CD4-positive, alpha-beta T cell treated with Interferon alpha-2 for 1 hour (primary cell): ENCODE measurements at places on chromosomes 12 and 14.

GRCh38 chr14:91417983-91418386 lies 365 bp upstream of the CCDC88C start:
- peak; percentile 73 for DNase-seq

- peak; percentile 21 for DNase-seq
These were observed 64.2 kb downstream of the PHETA1 start for GRCh38 chr12:111304642-111305071.

GRCh38 chr12:120290609-120291305 lies 946 bp downstream of the RNU4-2 start:
- DNase-seq, result peak; percentile 33

- DNase-seq, result no peak
These were observed 99.0 kb downstream of the NUBPL start for GRCh38 chr14:31660191-31660590.

- no peak for DNase-seq
These were observed 9.5 kb upstream of the BEST3 start for GRCh38 chr12:69708649-69709048.

GRCh38 chr14:23361320-23361719 lies 3.7 kb downstream of the EFS start:
- no peak for DNase-seq

DNA sequence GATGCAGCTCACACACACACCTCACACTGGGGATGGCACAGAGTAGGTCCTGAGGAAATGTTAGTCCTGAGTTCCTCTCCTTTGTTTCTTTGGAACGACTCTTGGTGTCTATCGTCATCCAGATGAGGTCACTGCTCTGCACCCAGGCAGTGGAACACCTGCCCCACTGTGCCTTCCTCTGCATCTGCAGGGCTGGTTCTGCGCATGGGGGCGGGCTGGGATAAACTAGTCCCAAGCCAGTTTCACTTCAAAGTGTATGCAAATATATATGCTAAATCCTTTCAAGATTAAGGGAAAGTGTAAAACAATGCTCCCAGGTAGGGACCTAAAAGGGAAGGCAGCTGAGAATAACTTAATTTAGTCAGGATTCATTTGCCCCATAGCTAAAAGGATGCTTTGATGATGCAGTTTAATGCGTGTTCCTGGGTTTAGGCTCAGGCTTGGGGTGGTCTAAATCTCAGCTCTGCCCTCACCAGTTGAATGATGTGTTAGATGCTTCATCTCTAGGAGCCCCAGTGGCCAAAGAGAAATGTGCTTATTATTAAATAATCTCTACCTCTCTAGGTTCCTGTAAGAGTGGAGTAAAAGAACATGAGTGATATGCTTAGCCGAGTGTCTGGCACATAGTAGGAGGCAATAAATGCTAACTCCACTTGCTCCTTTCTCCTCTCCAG lies 47.1 kb upstream of the OVCH1 start:
- DNase-seq, result no peak

- DNase-seq, result no peak
These were observed 6.5 kb downstream of the TPH2 start for GRCh38 chr12:71945121-71945520.

DNA sequence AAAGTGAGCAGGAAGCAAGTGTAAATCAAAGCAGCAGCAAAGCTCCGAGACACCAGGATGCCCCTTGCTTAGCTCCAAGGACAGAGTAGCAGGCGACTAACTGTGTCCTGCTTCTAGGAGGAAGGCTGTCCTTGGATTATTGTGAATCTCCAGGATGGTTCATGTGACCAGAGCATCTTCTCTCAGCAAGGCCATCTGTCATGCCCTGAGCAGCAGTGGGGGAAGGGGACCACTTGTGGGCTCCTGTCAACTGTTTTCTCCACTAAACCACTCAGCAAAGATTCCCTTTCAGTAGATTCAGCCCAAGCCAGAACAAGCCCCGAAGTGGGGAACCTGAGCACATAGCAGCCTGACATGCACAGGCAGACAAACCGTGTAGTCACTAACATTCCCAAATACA lies 19.4 kb downstream of the MAP3K9 start:
- DNase-seq, result no peak

DNA sequence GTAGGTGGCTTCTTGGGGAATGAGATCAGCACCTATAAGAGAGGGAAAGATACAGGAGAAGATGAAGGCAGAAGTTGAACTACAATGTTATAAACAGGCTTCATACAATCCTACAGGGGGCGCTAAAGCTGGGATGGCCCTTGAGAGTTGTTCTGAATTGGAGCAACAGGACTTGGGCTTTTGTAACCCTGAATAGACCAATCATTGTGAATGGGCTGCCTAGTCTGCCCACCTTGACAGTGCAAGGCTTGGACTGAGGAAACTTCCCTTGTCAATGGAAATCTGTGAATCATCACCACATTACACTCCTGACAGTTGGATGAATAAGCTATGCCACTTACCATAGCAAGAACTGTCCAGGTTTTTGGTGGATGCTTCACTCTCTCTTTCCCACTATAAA lies 306.1 kb downstream of the KCNC2 start:
- no peak for DNase-seq

DNA sequence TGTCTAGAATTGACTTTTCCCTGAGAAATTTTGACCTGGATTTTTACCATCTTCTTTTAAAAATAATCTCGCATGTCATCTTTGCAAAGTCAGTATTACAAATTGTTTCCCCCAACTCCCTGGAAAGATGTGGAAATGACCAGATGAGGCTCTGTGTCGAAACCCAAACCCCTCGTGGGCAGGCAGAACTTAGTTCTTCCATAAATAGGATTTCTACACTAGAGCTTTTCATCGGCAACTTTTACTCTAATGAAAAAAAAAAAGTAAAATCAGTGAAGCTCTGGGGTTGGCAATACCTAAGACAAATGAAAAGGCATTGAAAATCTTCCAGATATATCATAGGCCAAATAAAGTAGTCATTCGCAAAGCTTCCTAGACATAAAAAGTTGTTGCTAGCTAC lies 17.0 kb downstream of the SSPN start:
- DNase-seq, result no peak

- DNase-seq, result no peak
These were observed 95.1 kb upstream of the COCH start for GRCh38 chr14:30779210-30779609.

DNA sequence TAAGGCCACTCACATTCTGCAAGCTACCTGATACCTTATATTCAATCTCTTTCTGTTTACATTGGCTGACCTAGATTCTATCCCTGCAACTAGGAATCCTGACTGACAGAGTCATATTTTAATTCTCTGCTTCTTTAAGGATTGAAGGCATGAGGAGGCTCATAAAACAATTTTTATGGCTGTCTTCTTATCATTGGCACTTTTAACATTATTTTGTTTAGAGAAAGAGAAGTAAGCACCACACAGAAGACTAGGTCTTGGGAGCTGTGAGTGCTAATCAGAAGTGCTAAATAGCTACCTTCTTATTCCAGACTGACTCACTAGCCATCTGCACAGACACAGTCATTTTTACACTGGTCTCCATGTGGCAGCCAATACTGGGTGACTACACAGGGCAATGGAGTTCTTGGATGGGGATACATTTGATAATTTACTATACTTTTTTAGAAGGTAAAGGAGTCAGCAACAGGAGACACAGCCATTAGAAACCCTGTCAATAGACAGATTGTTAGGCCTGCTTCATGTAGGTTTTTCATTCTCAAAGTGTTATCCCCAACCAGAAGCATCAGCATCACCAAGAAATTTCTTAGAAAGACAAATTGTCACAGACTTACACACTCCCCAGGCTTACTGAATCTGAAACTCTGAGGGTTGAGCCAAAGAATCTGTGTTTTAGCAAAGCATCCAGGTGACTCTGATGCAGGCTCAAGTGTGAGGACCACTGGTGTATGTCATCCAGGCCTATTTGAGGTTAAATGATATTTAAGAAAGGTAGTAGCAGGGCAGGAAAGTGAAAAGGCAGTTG lies 214.1 kb downstream of the DUSP6 start:
- no peak for DNase-seq

- no peak for DNase-seq
These were observed 29.6 kb downstream of the BEGAIN start for GRCh38 chr14:100557658-100558057.

DNA sequence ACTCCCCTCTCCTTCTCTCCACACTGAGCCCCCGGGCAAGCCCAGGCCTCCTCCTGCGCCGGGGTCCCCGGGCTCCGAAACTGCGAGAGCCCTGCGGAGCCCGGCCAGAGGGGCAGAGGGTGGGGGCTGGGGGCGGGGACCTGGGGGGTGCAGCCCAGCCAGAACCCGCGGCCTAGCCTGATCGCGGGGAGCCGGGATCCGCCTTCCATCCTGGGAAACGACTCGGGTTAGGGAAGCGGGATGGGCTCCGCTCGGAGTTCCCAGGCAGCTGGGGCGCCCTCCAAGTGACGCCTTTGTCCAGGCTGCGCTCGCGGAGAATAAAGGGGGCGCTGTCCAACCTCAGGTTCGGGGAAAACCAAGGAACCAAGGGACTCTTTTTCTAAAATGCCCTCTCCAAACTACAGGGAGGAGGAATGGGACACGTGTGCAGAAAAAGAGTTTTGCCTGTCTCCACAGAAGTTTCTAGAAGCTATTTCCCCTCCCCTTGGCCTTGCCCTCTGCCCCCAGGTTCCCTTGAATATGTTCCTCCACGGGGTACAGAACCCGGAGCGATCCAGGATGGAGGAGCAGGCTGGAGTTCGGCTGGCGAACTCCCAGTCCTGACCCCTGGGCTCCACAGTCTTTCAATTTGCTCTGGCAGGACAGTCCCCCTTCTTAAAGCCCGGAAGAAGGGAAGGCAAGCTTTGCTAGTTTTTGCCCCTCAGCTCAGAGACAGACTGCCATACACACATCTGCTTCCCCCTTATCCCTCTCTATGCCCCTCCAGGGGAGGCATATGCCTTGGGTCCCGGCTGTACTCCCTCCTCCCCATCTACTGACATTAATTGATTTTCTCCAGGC lies 13.9 kb downstream of the NKX2-1 start:
- DNase-seq, result no peak

DNA sequence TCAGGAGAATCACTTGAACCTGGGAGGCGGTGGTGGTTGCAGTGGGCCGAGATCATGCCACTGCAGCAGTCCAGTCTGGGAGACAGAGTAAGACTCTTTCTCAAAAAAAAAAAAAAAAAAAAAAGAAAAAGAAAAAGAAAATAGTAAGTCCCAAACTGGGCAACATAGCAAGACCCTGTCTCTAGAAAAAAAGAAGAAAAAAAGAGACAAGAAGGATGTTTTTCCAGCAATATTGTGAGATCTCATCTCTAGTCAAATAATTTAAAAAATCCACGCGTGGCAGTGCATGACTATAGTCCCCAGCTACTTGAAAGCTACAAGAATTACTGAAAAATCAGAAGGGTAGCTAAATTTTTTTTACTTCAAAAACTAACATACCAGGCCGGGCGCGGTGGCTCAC lies 8.0 kb downstream of the USP44 start:
- DNase-seq, result no peak

DNA sequence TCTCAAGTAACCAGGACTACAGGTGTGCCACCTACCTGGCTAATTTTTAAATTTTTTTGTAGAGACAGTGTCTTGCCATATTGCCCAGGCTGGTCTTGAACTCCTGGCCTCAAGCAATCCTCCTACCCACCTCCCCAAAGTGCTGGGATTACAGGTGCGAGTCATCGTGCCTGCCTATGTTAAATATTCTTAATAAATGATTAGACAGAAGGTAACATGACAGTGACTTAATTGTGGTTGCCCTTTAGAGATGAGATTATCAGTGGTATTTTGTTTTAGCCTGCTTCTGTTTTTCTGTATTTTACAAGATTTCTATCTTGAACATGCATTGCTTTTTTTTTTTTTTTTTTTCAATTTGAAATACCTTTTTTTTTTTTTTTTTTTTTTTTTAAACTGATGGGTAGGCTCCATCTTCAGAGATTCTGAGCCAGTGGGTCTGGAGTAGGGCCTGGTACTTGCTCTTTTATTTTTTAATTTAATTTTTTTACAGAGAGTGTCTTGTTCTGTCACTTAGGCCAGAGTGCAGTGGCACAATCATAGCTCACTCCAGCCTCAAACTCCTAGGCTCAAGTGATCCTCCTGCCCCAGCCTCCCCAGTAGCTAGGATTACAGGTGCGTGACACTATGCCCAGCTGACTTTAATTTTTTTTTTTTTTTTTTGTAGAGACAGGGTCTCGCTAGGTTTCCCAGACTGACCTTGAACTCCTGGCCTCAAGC lies 88.4 kb downstream of the BORCS5 start:
- peak; percentile 35 for DNase-seq

GRCh38 chr14:30138567-30138966 lies 210.9 kb upstream of the PRKD1 start:
- no peak for DNase-seq

DNA sequence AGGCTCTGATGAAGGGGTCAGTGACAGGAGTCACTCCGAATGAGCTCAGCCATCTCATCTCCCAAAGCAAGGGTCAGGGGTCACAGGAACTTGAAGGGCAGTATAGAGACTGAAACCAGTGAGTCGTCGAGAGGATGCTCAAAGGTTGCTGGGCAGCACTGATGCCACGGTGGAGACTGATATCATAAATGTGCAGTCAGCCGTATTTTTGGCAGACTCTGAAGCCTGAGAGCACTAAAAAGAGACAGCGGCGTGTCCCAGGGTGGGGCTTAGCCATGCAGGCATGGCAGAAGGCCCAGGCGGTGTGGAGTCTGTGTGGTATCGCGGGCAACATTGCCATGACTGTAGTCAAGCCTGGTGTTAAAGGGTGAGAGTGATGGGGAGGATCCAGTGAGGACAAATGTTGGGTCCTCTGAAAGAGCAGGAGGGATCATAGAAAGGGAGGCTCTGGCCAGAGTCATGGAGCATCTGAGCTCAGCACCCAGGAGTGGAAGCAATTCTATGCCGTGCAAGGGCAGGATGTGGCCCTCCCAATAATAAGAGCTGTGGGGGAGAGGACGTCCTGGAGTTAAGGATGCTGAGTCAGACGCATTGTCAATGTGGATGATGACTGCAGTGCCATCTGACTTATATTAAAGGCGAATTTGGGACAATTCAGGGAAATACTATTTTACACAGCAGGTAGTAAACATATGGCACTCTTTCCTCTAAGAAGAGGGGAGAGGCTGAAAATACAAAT lies 241.2 kb upstream of the FKBP4 start:
- no peak for DNase-seq

- DNase-seq, result no peak
These were observed 15.1 kb upstream of the GPATCH2L start for GRCh38 chr14:76136476-76137110.

- DNase-seq, result peak; percentile 87
These were observed 25.4 kb downstream of the ZBTB42 start for GRCh38 chr14:104826189-104826860.

GRCh38 chr14:60654334-60654821 lies 5.1 kb upstream of the SIX1 start:
- no peak for DNase-seq

DNA sequence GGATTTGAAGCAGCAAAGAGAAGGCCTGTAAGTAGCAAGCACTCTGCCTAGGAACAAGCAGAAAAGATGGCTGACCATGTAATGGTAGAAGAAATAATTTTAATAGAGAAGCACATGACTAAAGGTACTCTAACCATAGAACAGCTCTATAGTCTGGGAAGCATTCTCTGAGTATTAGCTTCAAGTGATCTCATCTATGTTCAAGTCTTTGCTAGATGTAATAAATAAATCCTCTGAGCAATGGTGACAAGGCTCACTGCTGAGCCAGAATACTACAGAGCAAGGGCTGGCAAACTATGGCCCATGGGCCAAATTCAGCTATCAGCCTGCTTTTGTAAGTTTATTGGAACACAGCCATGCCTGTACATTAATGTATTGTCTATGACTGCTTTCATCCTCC lies 84.8 kb downstream of the PEBP1 start:
- DNase-seq, result no peak
